Left cardiac atrium (tissue), 4 donors: ENCODE measurements at places on chromosomes 5 and 9.

GRCh38 chr5:179870403-179870903 lies 11.8 kb upstream of the MRNIP start:
- peak; percentile 83 for DNase-seq

- DNase-seq: no peak
Measured at GRCh38 chr9:18569941-18570630, 96.1 kb downstream of the ADAMTSL1 start.

- peak; percentile 75 for DNase-seq
Measured at GRCh38 chr9:20621471-20622329, 599 bp downstream of the MLLT3 start.

DNA sequence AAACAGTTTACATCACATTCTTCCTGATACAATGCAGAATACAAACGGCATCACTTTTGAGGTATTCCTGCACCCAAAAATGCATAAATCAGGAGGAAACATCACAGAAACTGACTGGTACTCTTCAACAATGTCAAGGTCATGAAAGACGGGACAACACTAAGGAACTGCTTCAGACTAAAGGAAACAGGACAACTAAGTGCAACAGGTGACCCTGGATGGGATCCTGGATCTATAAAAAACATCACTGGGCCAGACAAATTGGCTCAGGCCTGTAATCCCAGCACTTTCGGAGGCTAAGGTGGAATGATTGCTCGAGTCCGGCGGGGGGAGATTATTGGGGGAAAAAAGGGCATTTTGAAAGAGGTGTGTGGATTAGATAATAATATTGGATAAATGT lies 22.6 kb downstream of the BTNL9 start:
- DNase-seq: no peak

DNA sequence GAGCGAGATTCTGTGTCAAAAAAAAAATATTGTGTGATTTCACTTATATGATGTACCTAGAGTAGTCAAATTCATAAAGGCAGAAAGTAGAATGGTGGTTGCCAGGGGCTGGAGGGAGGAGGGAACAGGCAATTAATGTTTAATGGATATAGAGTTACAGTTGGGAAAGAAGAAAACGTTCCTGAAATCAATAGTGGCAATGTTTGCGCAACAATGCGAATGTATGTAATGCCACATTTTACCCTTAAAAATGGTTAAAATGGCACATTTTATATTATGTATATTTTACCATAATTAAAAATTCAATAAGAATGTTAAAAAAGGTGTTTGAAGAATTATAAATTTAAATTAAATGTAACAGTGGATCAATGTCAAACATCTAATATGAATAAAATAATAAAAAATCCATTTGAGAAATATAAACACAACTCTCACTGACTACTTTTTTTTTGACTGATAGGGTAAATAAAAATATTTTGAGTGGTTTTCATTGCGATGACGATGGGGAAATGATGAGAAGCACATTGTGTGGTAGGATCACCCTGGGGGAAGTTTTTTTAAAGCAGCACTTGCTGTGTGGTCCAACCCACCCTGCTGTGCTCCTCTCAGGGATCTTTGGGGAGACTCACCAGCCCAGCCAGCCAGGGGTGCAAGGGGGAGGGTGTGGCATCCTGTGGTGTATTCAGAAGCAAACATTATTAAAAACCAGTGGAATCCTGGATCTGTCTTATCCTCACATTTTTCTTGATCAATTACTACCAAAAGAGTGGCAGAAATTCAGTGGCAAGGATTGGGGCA lies 4.3 kb downstream of the FYB1 start:
- no peak for DNase-seq

DNA sequence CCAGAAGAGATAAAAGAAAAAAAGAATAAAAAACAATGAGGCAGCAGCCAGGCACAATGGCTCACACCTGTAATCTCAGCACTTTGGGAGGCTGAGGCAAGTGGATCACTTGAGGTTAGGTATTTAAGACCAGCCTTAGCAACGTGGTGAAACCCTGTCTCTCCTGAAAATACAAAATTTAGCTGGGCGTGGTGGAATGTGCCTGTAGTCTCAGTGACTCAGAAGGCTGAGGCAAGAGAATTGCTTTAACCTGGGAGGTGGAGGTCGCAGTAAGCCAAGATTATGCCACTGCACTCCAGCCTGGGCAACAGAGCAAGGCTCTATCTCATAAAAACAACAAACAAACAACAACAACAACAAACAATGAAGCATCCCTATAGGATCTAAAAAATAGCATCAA lies 121.5 kb downstream of the HMHB1 start:
- no peak for DNase-seq

GRCh38 chr9:104313396-104314110 lies 190.5 kb upstream of the OR13F1 start:
- DNase-seq: no peak

GRCh38 chr9:94210616-94211603 lies 48.2 kb upstream of the ZNF169 start:
- no peak for DNase-seq

DNA sequence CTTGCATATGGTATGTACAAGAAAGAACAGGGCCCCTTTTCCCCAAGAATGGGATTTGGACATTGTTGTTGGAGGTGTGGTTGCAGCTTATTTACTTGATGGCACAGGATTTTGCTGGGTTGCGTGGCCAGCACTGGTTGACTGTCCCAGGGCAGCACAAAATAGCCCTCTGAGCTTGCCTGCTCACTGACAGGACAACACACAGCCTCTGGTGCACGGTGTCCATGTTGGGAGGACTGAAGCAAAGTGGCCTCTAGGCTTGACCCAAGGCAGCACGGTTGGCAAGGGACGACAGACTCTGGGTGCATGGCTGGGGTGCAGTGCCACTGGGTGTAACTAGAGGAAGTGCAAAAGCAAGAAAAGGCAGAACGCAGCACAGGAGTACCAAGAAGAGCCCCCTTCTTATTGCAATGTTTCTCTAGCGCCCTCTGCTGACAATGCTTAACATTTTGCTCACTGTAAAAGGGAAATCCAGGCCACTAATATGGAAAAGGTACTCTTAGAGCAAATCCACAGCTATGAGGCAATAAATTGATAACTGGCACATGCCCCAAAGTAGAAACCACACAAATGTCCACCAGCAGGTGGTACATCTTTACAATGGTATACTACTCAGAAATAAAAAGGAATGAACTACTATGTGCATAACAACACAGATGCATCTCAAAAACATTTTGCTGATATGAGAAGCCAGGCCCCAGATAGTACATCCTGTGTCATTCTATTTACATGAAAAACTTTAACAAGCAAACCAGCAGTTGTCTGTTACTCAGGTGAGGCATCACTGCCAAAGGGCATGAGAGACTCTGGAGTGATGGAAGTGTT lies 47.4 kb upstream of the BARX1 start:
- no peak for DNase-seq

DNA sequence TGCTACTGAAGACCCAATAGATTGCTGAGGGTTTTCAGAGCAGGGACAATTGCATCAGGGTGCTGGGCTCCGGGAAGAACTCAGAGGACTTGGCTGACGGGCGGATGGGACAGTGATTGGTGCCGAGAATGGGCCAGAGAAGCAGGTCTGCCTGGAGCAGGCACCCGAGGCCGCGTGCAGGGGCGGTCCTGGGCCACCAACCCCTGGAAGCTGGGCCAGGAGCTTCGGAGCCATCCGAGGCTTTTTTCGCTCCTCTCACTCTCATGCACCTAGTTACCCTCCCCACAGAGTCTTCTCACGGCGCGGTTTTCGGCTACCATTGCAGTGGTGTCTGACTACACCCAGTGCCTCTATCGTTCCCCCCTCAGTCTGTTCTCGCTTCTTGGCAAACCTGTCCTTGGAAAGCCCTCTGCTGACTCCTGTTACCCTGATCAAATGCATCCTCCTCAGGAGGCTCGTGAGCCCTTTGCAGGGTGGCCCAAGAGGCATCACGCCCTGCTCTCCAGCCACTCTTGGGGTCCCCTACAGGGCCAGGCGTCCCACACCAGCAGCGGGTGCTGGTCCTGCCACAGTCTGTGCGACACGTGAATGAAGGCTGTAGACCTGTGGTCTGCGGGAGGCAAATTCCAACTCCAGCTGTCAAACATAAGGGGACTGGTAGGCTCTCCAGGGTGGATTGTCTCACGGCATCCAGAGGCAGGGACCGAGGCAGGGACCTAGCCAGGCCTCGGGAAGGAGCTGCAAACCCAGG lies 1.2 kb upstream of the CLPTM1L start:
- DNase-seq: no peak

DNA sequence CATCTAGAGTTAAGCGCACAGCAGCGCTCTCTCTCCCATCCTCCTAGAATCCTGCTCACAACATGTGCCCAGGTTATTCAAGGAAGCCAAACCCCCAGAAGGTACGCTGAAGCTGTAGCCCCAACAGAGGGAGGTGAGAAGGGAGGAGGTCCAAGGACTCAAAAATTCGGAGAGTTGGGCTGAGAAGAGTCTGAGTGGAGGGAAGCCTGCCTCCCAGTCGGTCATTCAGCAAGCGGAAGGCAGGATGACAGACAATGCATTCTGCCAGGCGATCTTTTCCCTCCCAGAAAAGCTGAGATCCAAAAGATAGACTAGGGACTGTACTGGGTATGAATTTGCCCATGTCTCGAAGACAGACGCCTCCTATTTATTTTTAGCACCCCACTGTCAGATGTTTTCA lies 189.2 kb downstream of the FRMD3 start:
- DNase-seq: no peak

DNA sequence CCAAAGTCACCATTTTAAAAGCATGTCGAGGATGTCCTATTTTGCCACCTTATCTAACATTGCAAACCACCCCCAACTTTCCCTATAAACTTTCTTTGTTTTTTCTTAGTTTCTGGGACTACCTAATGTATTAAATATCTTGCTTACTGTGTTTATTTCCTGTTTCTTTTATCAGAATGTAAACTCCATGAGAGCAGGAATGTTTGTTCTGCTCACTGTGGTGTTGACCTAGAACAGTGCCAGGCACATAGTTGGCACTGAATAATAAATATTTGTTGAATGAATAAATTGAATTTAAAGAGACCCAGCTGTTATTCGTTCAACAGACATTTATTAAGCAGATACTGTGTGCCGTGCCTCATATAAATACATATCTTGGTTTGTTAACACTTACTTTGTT lies 35.2 kb downstream of the MACIR start:
- DNase-seq: no peak

- no peak for DNase-seq
Measured at GRCh38 chr5:72234265-72234700, 85.8 kb downstream of the MRPS27 start.
